Fibroblast of skin of left quadriceps (primary cell): ENCODE measurements at places on chromosomes 12 and 14.

DNA sequence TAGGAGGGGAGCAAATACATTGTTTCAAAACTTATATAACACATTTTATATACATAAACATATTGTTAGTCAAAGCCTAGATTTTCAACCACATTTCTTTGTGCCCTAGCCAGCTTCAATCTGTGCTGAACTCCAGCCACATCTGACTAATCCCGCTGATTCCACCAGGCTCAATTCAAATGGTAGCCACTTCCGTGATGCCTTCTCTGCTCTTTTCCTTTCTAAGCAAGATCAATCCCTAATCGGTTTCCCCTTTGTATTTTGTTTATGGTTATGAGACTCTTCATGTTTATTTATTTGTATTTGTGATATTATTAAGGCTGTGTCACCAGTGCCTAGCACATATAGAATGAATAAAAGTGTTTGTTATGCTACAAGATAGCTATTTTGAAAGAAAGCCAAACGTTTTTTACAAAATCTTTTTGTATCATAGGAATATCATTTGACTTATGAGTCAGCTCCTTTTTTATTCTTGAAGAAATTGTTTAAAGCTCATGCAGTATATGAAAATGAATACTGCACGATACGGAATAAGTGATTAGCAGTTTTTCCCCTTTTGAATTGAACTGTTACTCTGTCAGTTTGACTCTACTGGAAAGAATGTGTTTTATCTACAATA lies 110.2 kb downstream of the PLEKHA5 start:
- no peak for DNase-seq

DNA sequence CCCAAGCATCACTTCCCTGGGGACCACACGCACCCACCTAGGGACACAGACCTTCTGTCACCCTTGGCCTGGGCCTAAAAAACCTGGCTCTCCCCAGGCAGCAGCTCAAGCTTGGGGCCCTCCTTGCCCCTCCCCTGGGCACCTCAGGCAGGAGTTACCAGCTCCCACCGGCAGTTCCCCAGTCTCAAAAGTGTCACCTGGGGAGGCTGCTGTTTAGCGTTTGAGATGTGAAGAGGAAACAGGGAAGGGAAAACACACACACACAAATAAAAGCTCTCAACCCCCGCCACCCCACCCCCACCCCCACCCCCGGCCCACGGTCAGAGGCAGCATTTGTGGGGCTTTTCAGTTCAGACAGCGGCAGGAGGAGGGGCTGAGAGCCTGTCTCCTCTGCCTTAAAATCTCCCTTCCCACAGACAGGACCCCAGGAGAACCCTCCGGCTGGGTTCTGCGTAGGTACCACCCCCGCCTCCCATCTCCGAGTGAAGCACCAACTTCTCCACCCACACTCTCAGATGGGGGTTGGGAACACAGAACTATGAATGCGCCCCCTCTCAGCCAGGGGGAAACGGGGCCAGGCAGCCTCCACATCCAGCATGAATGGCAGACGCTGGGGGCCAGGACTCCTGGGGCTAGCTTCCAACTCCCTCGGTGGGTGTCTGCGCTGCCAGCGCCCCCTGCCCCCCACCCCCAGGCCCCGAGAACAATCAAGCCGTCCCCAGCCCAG lies 3.0 kb downstream of the NCOR2 start:
- DNase-seq: no peak

DNA sequence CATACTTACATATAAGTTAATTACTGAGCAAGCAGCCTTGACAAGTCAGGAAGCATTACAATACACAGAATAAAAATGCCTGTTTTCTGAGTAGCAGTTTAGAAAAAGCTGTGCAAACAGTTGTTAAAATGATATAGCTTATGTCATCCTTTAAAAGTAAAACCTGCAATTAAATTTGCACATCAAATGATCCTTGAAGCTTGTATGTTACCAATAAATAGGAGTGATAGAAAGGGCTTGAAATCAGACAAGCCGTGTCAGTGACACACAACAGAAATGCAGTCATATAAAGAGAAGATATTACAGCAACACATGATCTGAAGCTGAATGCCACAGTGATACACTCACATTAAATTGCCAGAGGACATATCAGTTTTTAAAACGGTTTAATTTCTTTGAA lies 70.0 kb downstream of the EPS8 start:
- DNase-seq: no peak

GRCh38 chr14:71103662-71104484 lies 196.6 kb downstream of the PCNX1 start:
- DNase-seq: peak; percentile 32

GRCh38 chr12:124778411-124778810 lies 85.3 kb downstream of the SCARB1 start:
- DNase-seq: no peak

GRCh38 chr14:100340423-100340813 lies 17.3 kb downstream of the SLC25A47 start:
- DNase-seq: no peak

DNA sequence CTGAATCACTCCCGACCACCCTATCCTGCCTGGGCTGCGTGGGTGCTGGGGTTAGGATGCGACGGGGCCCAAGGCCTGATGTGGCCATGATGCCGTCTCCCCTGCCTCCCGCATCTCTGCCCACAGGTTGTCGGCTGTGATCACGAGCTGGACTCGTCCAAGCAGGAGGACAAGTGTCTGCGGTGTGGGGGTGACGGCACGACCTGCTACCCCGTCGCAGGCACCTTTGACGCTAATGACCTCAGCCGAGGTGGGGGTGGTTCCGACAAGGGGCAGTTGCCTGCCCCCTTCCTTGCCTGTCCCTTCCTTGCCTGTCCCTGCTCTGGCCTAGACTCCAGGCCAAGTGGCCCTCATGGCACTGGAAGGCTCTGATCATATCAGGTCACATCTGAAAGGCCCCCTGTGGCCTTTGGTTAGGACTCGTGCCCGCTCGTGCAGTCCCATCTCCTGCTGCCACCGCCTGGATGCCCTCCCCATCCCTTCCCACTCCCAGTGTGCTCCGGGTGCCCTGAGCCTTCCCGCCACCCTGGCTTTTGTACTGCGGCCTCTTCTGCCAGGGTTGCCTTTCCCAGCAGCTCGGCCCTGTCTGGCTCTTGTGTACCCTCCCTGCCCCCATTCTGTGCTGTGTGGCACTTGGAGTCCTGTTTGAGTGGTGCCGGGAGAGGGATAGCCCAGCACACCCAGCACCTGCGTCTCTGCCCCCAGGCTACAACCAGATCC lies 13.6 kb downstream of the PAPLN start:
- DNase-seq: no peak

DNA sequence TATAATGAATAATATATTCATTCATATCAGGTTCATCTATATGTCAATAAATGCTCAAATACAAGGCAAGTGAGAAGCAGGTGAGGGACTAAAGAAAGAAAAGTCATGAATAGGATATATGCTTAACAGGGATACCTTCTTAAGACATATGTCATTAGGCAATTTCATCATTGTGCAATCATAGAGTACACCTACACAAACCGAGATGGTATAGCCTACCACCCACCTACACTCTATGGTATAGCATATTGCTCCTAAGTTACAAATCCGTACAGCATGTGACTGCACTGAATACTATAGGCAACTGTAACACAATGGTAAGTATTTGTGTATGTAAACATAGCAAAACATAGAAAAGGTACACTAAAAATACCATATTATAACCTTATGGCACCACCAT lies 39.0 kb downstream of the KANSL2 start:
- no peak for DNase-seq

DNA sequence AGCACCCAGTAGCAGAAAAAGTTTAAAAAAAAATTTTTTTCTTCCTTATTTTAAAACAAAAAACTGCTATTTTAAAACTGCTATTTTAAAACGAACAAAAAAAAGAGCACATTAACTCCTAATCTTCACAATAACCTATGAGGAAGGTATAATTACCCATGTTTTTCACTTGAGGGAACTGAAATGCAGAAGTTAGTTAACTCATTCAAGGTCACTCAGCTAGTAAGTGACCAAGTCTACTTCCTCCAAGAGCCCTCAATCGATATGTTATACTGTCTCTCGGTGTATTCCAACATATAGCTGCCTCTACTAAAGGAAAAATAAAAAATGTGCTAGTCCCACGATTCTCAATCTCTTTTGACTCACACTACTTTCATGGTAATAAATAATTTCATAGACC lies 7.8 kb downstream of the RPAP3 start:
- DNase-seq: no peak

- DNase-seq: no peak
These were observed 43.7 kb downstream of the DUSP16 start for GRCh38 chr12:12518919-12519318.

- peak; percentile 96 for DNase-seq
These were observed 14.3 kb downstream of the CFL2 start for GRCh38 chr14:34699873-34700621.

- peak; percentile 66 for DNase-seq
These were observed 4.4 kb downstream of the TXNRD1 start for GRCh38 chr12:104219908-104220404.

DNA sequence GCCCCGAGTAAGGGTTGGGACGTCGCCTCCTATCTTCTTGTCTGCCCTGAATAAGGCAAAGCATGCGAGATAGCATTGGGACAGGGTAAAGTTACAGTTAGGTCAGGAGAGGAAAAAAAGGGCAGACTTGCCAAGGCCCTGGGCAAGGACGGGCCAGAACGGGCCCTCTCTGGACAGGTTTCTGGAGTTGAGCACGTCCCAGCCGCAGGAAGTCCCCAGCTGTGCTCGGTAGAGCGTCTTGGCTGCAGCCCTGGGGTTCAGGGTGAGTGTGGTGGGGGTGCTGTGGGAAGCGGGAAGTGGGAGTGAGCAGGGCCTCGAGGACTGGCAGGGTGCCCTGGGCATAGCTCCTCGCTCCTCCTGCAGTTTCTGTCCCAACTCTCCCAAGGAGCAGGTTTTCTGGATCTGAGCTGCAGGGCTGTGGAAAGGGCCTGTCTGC lies 5.4 kb downstream of the RPS6KL1 start:
- DNase-seq: no peak

GRCh38 chr14:68756000-68756481 lies 36.8 kb downstream of the ZFP36L1 start:
- peak; percentile 72 for DNase-seq

DNA sequence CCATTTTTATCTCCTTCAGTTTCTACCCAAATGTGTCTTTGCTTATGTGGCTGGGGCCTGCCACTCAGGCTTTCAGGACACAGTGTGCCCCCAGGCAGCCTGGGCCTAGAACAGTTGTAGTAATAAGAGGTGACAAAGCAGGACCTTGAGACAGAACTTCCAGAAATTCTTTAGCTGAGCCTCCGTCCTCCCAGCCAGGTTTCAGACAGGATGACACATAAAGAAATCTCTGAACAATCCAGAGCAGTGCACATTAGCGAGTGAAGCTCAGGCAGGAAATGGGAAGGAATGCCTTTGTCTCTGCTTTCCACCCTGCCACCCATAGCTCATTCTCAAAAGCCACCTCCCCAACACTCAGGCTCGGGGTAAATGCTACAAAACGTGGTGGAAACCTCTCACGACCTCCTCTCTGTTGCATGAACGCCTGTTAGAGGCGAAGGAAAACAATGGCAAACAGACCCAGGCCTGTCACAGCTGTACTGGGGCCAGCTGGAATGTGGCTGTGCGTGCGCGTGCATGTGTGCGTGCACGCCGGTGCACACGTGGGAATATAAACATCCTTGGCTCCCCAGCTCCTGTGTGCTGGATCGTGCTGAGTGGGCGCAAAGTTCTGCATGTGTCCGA lies 286.7 kb downstream of the ZFP36L1 start:
- DNase-seq: peak; percentile 62

- no peak for DNase-seq
These were observed 37.9 kb downstream of the PTPN21 start for GRCh38 chr14:88516861-88517357.

DNA sequence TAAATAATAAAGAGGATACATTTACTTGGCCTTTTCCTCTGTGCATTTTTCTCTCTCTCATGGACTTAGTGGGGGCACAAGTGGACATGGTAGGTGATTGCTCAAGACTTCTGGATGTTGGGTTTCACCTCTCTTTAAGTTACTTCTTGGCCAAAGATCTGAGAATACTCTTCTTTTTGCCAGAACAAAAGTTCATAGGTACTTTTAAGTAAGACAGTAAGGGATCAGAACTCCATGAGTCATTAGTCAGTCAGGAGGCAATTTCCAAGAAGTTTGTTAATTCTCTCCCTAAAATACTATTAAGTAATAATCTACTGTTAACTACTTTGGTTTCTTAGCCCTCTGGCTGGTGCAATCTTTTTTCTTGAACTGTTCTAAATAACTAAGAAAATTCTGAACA lies 84.2 kb downstream of the GRIP1 start:
- no peak for DNase-seq

GRCh38 chr12:3421191-3421978 lies 69.6 kb upstream of the PRMT8 start:
- no peak for DNase-seq

DNA sequence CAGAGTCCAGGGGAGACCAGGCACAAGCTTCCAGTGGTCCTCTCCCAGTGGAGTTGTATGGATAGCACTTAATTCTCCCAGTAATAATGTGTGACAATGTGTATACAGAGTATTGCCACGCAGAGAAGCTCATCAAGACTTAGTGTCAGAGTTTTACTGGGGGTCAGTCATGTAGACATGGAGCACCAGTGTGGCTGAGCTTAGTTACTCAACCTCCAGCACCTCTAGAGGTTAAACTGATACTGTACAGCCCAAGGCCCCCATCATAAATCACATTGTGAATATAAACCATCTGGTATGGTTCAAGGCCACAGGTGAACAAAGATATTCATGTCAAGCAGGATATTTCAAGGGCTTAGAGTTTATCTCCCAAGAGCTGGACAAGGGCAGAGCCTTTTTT lies 378.1 kb upstream of the TMPO start:
- DNase-seq: no peak

DNA sequence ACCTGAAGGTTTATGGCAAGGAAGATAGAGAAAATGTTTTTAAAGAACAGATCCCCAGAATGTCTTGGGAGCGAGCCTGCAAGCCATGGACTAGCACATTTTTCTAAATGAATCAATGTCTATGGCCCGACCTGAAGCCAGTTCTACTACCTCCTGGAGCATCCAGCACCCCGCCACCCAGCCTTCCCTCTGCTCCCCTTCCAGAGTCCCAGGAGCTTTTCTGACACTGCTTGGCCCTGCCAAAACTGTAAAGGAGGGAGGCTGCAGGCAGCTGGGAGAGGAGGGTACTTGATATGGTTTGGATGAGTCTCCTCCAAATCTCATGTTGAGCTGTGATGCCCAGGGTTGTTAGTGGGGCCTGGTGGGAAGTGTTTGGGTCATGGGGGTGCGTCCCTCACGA lies 95.5 kb upstream of the FZD10 start:
- DNase-seq: no peak

DNA sequence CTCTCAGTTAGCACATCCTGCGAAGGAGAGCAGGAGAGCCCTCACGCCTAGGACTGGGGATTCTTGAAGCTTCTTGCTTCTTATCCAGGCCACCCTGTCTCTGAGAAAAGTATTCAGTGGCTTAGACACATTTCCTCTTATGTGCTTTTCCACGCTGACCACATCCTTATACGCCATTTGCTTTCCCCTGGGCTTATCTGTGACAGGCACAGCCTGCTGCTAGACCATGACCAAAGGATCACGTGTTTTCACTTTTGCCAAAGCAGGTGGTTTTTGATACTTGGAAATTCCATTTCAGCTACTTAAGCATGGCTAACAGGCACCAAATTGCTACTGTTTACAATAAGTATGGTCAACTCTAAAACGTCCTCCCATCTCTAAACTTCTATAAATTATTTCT lies 587.4 kb downstream of the AACS start:
- no peak for DNase-seq

- no peak for DNase-seq
These were observed 80.4 kb downstream of the KCNC2 start for GRCh38 chr12:75129275-75129674.

GRCh38 chr12:59823567-59823966 lies 227.7 kb downstream of the SLC16A7 start:
- no peak for DNase-seq

GRCh38 chr12:90826036-90826435 lies 128.9 kb downstream of the CCER1 start:
- no peak for DNase-seq
